PC-9 (cell line): ENCODE measurements at places on chromosomes 3 and 15. TPM values are rescaled to one million over a fixed set of nuclear protein-coding genes. Genes with fewer than 3 reads are reported as not detected.
A peak's percentile ranks its signal among the peaks of the same experiment; 100 is the strongest.

GRCh38 chr3:143847787-143848631, at the start of gene SLC9A9:
SLC9A9 (minus strand) TSS chr3:143848468; CDS start chr3:143848322, 146 bp downstream.
- H3K27ac ChIP-seq = no peak within 1 kb of the TSS
- H3K27me3 ChIP-seq = no peaks in the 10 kb centered on the region
- H3K36me3 ChIP-seq = no peaks in the 10 kb centered on the region
- H3K4me1 ChIP-seq = 0 out of 2 replicates have a peak, but pooled peaks cover 10% of the 10 kb centered on the region
- peak within 1 kb of the TSS; percentile 31; the same call in 1 of the 2 replicates for H3K4me3 ChIP-seq

The THRB gene
- total RNA-seq = 9.7 and 11.2 TPM in 2 replicates

The SMAD6 gene
- 7.1 and 10.6 TPM in 2 replicates for total RNA-seq

GRCh38 chr15:77470235-77470634, 49.5 kb downstream of the HMG20A start:
- no peak for DNase-seq
- H3K4me3 ChIP-seq = no peak overlapping the region
- H3K27ac ChIP-seq = no peak overlapping the region
- no peaks in the 10 kb centered on the region for H3K27me3 ChIP-seq
- H3K4me1 ChIP-seq = no peaks in the 10 kb centered on the region
- peaks cover 15% of the 10 kb centered on the region; the same call in 1 of the 2 replicates for H3K36me3 ChIP-seq

- H3K27me3 ChIP-seq = no peaks in the 10 kb centered on the region
- no peak overlapping the region for H3K4me3 ChIP-seq
- H3K36me3 ChIP-seq = no peaks in the 10 kb centered on the region
- H3K4me1 ChIP-seq = peaks cover 30% of the 10 kb centered on the region
These were observed 90.7 kb upstream of the IQSEC1 start for GRCh38 chr3:13163848-13164382.

DNA sequence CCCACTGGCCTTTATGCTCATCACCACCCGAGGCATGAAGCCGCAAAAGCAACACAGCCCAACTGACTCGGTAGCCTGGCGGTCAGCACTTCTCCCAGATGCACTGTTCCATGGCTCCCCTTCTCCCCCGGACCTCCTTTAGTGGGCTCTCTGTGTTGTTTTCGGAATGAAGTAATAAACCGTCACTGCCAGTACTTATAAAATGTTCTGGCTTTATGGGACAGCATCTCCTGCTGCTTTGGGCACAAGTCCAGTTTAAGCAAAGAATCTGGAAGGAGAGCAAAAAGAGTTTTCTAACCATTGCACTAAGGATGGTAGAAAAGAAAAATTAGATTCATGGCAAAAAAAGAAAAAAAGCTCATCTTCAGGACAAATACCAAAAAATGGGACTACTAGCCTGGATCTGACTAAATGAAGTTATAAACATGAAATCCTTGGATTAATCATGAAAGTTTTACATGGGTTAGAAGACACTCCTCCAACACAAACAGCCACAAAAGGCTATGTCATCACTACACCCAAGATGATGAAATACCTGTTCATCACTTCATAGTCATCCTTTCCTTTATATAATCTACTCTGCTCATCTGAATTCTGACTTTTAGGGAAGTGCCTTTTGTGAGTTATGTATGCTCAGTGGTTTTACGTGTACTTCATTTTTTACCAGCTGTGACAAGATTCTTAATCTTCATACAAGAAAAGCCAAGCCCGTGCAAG, 89.5 kb upstream of the UBE2E2 start:
- H3K27me3 ChIP-seq = peaks cover 59% of the 10 kb centered on the region
- peaks cover 35% of the 10 kb centered on the region for H3K4me1 ChIP-seq
- no peaks in the 10 kb centered on the region for H3K36me3 ChIP-seq
- no peak for DNase-seq
- H3K27ac ChIP-seq = no peak overlapping the region

The PRSS50 gene
- total RNA-seq = 0.48 and 0.50 TPM in 2 replicates

The OR4M2 gene
- not detected in 2 replicates for total RNA-seq

DNA sequence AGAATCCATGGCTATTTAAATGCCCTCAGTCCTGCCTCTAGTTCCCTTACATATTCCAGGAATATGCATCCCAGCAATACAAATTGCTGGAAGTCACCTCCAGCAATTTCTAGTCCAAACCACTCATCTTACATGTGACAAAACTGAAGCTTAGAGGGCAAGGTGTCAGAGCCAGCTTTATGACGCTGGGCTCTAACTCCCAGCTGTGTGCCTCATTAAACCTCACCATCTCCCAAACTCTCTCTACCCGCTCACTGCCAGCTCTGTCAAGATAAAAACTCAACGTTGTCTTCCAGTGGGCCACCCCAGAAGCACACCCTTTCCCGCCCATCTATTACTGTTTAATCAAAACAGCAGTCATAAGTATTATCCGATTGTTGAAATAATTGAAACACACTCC, 7.9 kb downstream of the TNIK start:
- peaks cover 9% of the 10 kb centered on the region; the same call in 1 of the 2 replicates for H3K36me3 ChIP-seq
- no peak overlapping the region for H3K27ac ChIP-seq
- H3K4me1 ChIP-seq = peaks cover 34% of the 10 kb centered on the region

The GABRR3 gene
- total RNA-seq = not detected in 2 replicates

DNA sequence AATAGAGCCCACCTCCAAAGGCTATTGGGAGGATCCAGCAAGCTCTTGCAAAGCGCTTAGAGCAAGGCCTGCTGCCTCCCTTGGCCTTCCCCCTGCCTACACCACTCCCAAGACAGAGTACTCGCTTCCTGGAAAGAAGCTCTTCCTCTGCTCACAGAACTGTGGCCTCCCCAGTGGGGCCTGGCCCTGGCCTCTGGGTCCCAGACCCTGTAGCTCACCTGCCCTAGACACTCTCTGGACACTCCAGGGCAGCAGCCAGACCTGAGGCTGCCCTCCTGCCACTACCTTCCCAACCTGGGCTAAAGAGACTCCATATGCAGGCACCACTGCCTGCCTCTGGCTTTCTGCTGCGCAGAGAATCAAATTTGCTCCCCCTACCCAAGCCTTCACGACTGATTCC, 49.9 kb downstream of the GRIP2 start:
- no peaks in the 10 kb centered on the region for H3K27me3 ChIP-seq
- H3K36me3 ChIP-seq = peaks cover 11% of the 10 kb centered on the region; the same call in 1 of the 2 replicates
- peaks cover 17% of the 10 kb centered on the region for H3K4me1 ChIP-seq
- peak overlapping the region; percentile 72 for H3K27ac ChIP-seq
- DNase-seq = no peak
- H3K4me3 ChIP-seq = no peak overlapping the region
